ENCODE measurements at places on chromosomes 3 and 15.

- DNase-seq = peak; percentile 56
Measured at GRCh38 chr3:160808838-160809237, 52.8 kb downstream of the PPM1L start.

DNA sequence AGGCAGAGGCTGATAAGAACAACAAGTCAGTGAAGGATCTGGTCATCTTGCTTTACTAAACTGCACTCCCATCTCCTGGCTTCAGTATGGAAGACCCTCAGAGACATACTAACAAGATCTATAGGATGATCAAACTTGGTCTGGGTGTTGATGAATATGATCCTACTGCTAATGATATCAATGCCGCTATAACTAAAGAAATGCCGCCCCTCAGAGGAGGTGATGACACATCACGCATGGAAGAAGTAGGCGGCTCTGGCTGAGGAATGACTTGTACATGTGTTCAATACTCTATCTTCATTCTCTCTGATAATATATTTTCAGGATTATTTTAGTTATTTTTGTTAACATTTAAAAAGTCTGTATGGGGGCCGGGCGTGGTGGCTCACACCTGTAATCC lies 17.5 kb upstream of the EIF2B5 start:
- peak; percentile 42 for DNase-seq

GRCh38 chr3:126654571-126655383 lies at the start of gene TXNRD3:
Gene TXNRD3, minus strand, starts transcription at chr3:126655124.
- peak; percentile 74 for DNase-seq

DNA sequence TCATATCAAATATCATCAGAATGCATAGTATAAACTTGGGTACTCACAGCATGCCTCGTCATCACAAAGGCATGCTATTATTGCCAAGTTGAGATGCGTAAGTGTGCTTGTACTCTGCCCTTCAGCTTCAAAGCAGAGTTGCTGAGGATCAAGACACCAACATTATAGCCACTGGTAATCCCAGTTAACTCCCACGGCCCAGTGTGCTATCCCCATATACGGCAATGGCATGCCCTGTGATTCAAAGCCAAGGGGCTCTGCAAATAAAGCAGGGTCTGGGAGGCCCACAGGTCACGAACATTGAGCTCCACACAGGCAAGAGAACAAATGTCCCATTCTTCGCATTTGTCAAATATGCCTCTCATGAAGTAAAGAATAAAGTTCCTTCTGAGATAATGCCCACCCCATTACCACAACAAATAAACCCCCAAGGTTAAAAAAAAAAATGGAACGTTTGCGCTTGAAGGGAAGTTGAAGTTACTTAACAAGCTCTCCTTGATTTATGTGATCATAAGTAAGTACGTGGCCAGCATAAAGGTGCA lies 298.1 kb upstream of the NECTIN3 start:
- no peak for DNase-seq

- peak; percentile 70 for DNase-seq
Measured at GRCh38 chr3:194135806-194136518, at the start of gene HES1. Gene HES1, plus strand, starts transcription at chr3:194136148. Its CDS starts 233 bp downstream, at chr3:194136381.

DNA sequence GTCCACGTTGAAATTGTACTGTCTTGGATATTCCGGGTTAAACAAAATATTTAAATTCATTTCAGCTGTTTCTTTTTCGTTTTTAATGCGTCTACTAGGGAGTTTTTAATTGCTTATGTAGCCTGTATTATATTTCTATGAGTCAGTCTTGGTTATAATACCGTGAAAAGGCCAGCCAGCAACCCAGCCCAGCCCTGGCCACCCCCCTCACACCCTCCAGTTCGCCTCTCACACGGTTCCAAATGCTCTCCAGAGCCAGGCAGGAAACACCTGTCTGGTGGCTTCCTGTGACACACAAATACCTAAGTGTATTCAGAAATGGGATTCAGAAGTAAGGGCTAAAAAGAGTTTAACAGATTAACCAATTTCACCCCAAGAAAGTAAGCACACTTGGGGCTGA lies 4.4 kb downstream of the SH3BP5 start:
- peak; percentile 68 for DNase-seq
